Activated CD4-positive, alpha-beta T cell treated with anti-CD3 and anti-CD28 coated beads, Interleukin-10, Interleukin-2, amounts not matched to agents 100 ng/mL and 50 ng/mL, durations not matched to agents 16 hours and 8 hours (primary cell): ENCODE measurements at places on chromosomes 3 and 15.

- peak; percentile 38 for DNase-seq
Observed at GRCh38 chr15:69451951-69452691, 497 bp upstream of the RPLP1 start.

- no peak for DNase-seq
Observed at GRCh38 chr15:101213147-101213546, 38.7 kb downstream of the CHSY1 start.

- DNase-seq, result no peak
Observed at GRCh38 chr15:62063825-62064635, 2.7 kb upstream of the C2CD4A start.

GRCh38 chr15:100596792-100597191 lies 5.2 kb downstream of the LINS1 start:
- DNase-seq, result peak; percentile 97

GRCh38 chr3:170350515-170351413 lies 6.8 kb upstream of the SKIL start:
- DNase-seq, result no peak

GRCh38 chr3:4712109-4712508 lies 219.0 kb downstream of the ITPR1 start:
- DNase-seq, result no peak

GRCh38 chr3:9863058-9863772 lies 16.8 kb downstream of the CIDEC start:
- DNase-seq, result no peak

- DNase-seq, result no peak
Observed at GRCh38 chr3:73045391-73045790, 16.1 kb upstream of the EBLN2 start.

GRCh38 chr15:37260255-37260654 lies 159.9 kb upstream of the MEIS2 start:
- no peak for DNase-seq

GRCh38 chr15:93469994-93470393 lies 381.0 kb upstream of the RGMA start:
- no peak for DNase-seq

DNA sequence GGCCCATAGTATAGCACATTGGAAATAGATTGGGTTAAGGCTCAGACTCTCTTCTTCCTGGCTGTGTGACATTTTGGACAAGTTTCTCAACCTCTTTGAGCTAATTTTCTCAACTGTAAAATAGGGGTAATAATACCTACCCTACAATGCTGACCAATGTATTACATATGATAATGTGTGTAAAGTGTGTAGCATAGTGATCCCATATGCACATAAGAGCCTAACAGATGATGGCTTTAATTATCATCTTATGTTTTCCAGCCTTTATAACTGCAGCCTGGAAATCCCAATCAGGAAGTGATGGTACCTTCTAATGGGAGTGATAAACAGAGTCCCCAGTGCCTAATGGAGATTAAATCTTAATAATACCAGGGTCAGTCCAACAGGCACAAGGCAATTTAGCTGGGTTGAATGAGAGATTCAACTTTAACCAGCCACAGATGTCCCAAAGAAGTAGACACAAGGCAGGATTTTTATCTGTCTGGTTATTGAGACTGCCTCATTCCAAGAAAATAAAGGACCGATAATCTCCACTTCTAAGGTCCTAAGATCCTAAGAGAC lies 12.0 kb downstream of the ADAMTS9 start:
- no peak for DNase-seq

- DNase-seq, result no peak
Observed at GRCh38 chr3:134336587-134336986, 37.7 kb downstream of the AMOTL2 start.

DNA sequence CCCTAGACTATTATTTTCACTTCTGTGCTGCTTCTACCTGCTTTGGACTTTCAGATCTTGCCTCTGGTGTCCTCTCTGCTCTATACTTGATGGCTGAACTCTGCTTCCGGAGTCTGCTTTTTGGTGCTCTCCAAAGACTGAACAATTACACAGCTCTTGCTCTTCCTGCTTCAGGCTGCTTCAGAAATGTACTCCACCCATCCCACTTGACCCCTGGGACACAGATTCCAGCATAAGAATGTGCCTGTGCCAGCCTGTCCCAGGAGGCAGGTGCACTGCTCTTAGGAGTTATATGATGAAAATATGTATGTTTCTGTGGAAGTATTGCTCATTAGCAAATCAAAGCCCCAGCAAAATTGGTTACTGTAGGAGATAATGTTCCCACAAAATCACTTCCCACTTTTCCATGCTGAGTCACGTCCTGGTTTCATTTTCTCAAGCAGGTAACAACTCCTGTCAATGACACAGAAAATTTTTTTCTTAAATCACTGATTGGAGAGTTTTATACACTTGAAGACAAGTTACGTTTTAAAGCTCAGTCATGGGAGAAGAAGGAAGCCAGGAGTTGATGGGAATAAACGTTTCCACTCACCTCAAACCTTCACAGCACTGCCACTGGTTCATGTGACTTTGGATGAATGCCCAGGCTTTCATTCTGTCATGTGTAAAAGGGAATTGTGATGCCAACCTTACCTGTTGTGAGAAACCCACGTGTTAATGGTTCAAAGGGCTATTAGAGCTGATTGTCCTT lies 239.4 kb upstream of the ZPLD1 start:
- no peak for DNase-seq

DNA sequence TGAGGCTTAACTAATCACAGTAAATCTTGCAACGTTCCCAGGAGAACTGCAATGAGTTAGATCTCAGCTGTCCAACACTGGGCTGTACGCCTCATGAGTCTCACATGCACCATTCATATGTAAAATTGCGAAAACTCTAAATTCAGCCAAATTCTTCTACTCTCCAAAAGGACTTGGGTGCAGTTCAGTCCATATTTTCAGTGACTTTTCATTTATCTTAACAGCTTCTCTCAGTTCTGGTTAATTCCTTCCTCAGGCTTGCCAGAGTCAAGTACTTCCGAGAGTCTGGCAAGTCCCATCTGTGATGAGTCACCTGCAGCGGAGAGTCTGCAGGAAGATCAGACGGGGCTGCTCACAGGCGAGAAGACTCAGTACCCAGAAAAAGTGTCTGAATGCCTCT lies 11.5 kb downstream of the CCDC80 start:
- DNase-seq, result peak; percentile 52

GRCh38 chr15:67584157-67584556 lies 41.7 kb downstream of the MAP2K5 start:
- no peak for DNase-seq

GRCh38 chr3:156599089-156599874 lies 44.4 kb upstream of the SSR3 start:
- no peak for DNase-seq

- DNase-seq, result no peak
Observed at GRCh38 chr3:10926256-10926810, 66.2 kb upstream of the SLC6A1 start.

DNA sequence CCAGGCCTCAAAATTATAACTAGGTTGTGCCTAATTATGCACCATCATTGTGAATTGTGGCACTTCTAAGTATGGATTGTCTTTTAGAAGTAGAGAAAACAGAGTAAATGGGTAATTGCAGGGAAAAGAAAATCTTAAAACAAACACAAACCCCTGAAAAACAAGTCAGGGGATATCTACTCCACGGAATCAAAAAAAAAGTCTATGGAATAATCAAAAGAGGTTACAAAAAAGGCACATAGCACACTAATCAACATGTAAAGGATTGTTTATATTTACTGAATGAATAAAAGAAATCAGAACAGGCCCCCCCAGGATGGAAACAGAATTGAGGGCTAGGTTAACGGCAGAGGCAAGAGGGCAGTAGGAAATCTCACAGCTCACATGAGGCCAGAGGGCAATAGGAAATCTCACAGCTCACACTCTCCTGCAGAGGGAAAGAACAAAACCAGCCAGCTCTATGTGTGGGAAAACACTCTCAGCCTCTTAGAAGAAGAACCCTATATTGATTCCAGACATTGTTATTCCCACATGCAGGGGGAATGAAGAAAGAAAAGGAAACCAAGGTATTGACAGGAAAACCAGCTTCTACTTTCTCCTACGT lies 72.7 kb upstream of the FNDC3B start:
- no peak for DNase-seq

DNA sequence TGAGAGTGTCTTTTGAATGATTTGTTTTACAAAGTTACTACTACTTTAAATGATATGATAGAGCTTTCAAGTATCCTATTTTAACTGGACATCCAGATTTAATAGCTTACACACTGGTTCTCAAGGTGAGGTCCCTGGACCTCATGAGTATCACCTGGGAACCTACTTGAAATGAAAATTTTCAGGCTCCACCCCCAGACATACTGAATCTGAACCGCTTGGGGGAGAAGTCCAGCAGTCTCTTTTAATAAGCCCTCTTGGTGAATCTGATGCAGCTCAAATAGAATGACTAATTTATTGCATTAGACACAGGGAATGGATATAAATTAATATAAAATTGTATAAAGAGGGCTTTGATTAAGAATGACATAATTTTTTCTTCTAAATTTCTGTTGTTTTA lies 29.4 kb upstream of the SLITRK3 start:
- no peak for DNase-seq

DNA sequence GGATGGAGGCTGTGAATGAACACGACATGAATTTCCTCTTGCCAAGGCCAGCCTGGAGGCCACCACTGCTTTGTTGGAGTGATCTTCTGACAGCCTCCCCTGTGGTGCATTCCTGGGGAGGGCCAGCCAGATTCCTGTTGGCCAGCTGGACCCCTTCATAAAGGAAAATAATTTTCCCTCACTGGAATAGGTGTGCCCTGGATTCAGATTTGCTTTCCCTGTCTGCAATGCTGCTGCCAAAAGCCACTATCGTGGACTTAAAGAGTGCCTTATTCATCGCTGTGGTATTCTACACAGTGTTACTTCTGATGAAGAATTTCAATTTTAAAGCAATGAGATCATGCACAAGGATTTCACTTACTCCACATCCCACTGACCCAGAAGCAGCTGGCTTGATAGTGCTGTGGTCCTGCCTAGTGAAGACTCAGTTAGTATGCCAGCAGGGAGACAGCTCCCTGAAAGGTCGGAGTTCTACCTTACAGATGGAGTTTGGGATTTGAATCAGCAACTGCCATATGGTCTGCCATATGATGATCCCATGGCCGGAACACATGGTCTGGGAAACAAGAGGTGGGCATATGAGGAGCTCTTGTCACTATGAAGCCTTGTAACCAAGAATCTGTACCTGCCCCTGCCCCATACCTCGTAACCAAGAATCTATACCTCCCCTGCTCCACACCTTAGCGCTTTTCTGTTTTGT lies 145.2 kb downstream of the KLF13 start:
- DNase-seq, result no peak

DNA sequence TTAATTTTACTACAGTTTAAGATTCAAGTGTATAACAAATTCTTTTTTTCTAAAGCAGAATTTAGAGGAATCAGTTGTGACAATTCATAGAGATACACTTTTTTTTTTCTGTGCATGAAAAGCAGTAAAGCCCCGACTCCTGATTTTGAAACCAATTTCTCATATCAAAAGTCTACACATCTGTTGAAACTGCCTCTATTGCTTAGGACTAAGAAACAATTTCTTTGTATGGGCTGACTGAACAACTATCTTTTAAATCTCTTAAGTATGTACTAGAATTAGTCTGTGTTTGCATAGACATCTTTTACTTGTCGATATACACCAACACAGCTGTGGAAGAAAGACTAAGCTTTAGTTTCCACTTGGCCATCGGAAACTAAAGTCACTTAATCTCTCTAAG lies 127.6 kb downstream of the MEIS2 start:
- no peak for DNase-seq

DNA sequence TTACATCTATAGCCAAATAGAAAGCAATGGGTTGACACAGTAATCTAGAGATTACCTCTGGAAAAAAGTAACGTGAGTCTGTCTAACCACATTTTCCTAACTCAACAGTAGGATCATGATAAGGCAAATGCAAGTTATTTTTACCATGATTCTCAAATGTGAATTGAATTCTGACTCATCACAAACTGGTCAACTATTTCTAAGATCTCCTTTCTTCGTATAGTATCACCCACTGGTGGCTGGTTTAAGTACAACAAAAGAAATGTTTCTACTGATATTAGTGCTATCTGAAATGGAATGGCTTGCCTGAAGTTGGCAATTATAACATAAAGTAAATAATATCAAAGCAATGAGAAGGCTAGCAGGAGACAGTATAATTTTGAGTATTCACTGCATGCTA lies 102.2 kb downstream of the ABI3BP start:
- DNase-seq, result peak; percentile 15

GRCh38 chr3:60919296-60919695 lies 332.0 kb downstream of the FHIT start:
- DNase-seq, result no peak

DNA sequence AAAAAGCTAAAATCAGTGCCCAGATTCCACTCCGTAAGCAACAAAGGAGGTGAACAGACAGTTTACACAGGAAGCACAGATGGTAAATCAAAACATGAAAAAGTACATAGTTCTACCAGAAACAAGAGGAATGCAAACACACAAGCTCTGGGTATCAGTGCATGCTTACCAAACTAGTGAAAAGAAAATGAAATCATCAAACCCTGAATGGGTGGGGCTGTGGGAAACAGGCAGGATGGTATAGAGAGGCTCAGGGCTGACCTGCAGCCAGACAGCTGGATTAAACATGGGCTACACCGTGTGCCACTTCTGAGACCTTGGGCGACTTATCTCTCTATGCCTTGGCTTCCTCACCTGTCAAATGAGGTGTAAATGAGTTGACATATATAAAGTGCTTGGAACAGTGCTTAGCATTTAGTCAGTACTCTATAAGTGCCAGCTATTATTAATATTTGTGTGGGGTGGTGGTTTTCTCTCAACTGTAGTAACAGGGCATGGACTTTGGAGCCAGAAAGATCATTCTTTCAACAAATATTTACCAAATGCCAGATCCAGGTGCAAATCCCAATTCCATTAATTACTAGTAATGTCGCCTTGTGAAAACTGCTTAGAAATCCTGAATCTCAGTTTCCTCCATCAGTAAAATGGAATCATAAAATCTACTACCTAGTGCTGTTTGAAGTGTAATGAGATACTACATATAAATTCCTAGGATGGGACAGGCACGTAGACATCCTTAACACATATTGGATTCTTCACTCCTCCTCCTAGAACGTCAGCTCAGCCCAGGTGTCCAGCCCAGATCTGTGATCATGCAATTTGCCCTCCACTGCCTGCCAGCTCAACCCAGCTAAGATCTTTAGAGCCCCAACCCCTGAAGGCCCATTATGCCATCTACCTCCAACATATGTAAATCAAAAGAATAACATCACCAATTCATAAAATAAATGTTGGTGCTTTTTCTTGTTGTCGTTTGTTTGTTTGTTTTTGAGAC lies 55.5 kb upstream of the SMAD3 start:
- peak; percentile 72 for DNase-seq

GRCh38 chr3:51942603-51943450 lies 664 bp downstream of the PARP3 start:
- peak; percentile 74 for DNase-seq

DNA sequence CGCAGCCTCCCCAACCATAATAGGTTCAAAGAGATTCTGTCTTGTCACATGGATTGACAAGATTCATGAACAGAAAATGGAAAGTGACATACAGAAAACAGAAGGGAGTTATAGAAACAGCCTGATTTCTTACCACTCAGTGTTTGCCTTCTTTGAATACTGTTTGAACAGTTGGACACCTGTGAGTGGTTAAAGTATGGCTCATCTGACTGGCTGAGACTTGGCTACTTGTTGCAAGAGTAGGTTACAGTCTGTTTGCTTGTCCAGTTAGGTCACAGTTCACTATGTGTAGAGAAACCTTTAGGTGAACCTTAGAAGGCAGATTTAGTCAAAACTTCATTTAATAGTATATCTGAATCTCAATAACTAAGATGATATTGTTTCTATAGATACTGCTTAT lies 1003.9 kb upstream of the EPHA6 start:
- DNase-seq, result no peak
